ENCODE measurements at places on chromosomes 5 and 9.
A peak's percentile ranks its signal among the peaks of the same experiment; 100 is the strongest.

DNA sequence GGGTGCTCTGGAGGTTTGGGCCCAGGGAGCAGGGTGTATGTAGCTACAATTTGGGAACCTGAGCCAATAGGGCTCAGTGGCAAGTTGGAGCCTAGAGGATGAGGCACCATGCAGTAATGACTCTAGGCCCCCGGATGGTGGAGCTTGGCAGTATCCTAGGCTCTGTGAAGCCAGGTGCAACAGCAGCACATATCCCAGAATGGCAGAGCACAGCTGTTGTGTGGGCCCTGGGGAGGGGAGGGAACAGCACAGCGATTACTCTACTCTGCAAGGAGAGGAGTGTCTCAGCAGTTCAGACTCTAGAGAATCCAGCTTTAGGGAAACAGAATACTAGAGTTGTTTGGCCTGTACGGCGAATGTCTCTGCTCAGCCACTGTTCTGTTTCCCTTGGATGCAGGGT, 56.1 kb downstream of the LRRTM2 start:
- no peak for DNase-seq

- no peak for DNase-seq
Observed at GRCh38 chr9:125759764-125760129, 12.6 kb downstream of the PBX3 start.

DNA sequence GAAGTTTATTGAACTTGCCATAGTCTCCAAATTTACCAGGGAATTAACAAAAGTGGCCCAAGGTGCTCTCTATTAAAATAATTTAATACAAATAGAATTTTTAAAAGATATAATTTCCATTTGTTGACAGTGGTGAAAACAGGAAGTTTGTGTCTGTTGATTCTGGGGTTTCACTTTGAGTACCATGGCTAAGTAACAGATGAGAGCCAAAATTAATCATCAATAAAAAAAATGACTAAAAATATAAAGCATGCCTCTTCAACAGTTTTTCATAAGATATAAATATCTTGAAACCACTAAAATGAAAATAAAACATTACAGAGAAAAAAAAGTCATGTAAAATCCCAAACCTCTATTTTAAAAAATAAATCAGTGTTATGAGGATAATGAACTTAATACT, 49.8 kb downstream of the SGCD start:
- no peak for DNase-seq

- DNase-seq, result peak; percentile 81
Observed at GRCh38 chr5:78518365-78519197, 130.0 kb downstream of the LHFPL2 start.

- DNase-seq, result peak; percentile 65
Observed at GRCh38 chr9:91776409-91777291, 173.4 kb downstream of the ROR2 start.

- DNase-seq, result peak; percentile 20
Observed at GRCh38 chr9:93096131-93096802, at the start of gene CARD19. Gene CARD19, plus strand, starts transcription at chr9:93096217. Its CDS starts 129 bp downstream, at chr9:93096346.

DNA sequence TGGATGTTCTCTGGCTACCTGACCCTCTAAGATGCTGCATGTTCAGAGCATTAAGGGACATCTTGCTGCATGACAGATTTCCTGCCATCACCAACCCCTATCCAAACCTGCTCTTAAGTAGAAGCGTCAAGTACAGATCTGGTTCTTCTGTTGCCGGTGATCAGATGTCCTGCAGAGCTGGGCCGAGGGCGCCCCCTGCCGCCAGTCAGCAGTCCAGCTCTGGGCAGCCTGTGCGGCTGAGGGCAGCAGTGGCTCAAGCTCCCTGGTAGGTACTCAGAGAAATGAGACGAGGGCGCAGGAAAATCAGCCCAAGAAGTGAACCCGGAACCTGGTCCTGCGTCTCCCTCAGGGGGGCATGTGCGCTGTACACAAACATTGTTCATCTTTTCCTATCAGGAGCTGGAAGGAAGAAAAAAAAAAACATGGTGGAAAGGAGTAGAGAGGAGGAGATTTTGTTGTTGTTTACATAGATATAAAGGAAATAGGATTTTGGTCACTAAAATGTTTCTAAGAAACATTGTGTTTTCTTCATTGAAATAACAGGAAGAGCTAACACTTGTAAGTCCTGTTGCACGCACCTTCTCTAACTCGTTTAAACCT, 95.8 kb downstream of the CFAP90 start:
- peak; percentile 43 for DNase-seq

GRCh38 chr9:76162086-76162730, 232.0 kb downstream of the RFK start:
- DNase-seq, result peak; percentile 35
